NT2/D1 (cell line): ENCODE measurements at places on chromosomes 6 and 20.

- no peak for DNase-seq
Measured at GRCh38 chr20:32483351-32484224, 101.5 kb downstream of the NOL4L start.

GRCh38 chr6:114053791-114054190, 82.8 kb upstream of the HDAC2 start:
- no peak for DNase-seq

DNA sequence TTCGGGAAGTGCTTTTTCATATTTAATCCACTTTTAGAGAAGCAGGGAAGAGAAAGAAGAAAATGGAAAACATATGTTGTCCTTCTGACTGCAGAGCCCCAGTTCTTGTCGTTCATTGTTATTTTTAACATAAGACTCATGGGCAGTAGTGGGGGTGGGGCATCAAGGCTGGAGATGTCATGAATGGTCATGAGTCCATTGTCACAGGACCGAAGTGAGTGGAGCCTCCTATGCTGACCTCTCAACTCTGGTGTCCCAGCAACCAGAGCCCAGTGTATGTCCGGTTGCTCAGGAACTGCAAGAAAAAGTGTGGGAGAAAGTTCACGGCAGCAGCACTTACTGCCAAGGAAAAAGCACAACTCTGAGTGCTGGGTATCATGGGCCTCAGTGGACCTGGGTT, 108.6 kb downstream of the BANF2 start:
- no peak for DNase-seq

DNA sequence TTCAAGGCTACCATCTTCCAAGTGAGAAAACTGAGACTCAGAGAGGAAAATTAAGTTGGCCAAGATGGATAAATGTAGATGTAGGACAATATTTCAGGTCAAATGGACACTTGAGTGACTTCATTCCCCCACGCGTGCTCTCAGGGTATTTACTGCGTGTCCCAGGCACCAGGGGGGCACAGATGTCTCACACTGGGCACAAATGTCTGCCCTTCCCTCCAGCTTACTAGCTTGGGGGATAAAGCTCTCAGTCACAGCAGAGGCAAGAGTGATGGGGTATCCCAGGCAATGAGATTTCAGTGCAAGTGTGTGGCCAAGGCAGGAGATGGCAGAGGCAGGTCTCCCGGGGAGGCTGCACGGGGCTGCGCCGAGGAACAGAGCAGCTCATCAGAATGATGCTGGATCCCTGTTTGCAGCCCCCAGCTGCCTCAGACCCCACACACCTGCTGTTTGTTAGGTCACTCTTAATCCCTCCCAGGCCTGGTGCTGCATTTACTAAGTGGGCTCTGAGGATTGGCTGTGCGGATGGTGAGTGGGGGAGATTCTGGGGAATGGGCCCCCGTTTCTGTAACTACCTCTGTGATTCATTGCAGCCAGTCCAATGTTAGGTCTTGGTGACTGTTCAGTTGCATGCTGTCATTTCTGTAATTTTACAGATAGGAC, 44.1 kb downstream of the PTK7 start:
- DNase-seq = no peak

GRCh38 chr20:5156675-5157448, 30.1 kb downstream of the CDS2 start:
- DNase-seq = no peak

- no peak for DNase-seq
Measured at GRCh38 chr20:37745553-37745952, 51.7 kb downstream of the CTNNBL1 start.

DNA sequence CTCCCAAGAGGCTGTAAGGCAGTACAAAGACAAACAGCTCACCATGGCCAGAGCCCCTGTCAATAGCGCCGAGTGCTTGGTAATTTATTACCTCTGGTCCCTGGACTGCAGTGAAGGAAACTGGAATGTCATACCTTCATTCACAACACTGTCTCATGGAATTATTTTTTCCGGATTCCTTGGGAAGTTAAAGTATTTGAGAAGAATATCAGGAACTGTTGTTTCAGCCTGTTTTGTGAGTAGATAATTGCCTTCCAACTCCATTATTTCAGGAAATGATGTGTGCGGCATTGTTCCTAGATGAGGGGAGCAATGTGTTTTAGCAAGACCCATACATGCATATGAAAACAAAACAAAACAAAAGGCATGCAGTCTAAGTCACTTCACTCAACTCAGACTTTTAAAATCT, 64.0 kb downstream of the BLOC1S5 start:
- DNase-seq = no peak

GRCh38 chr20:9255171-9255570, 186.3 kb downstream of the PLCB4 start:
- no peak for DNase-seq

DNA sequence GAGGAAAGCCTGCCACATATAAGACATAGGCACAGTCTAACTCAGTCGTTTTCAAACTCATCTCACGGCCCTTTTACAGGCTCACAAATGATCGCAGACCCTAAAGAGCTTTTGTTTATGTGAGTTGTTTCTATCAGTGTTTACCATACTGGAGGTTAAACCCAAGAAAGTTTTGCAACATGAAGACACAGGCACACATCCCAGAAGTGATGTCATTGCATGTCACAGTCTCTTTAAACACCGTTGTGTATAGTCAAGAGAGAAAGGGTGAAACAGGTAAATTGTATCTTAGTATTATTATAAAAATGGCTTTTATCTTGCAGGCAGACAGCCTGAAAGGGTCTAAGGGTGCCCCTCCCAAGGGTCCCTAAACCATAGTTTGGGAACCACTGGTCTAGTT, 96.7 kb downstream of the BACH2 start:
- no peak for DNase-seq

DNA sequence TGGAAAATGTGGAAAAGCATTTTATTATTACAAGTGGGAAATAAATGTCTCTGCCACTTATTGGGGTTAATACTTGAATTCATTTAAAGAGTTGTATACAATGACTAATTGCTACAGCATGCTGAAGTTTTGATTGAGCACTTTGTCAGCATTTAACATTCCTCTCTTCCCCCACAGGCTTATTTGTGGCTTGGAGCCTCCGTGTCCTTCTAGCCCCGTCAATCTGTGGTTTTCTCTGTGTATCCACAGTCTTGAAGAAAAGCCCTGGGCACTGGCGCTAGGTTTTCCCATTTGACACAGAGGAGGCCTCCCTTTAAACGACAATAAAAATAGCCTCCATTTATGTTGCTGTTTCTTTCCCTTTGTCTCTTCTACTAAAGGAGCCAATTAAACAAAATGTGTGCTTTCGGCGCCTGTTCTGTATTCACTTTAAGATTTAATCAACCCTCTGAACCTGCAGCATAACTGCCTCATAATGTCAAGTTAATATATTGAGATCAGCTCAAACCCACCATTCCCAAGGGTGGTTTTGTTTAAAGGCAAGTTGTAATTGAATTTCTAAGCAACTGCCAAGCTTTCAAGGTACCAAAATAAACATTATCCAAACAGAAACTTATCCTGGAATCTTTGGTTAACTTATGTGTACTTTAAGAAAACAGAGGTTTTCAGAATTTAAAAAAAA, 326.6 kb upstream of the RNF24 start:
- DNase-seq = no peak

DNA sequence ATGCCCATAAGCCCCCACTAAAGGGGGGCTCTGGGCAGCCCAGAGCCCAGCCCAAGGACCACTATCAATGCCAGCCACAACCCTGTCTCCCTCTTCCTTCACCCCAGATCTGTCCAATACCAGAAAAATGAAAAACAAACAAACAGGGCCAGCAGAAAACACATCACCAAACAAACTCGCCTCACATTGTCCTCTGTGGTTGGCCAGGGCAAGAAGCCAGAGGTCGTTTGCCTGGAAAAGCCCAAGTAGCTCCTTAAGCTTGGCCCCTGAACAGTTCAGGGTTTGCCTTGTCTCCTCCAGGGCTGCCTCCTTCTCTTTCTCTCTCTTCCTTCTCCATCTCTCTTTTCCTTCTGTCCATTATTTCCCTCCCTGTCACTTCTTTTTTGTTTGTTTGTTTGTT, 10.1 kb upstream of the SCUBE3 start:
- DNase-seq = no peak

GRCh38 chr6:158538741-158539140, 21.1 kb upstream of the TMEM181 start:
- no peak for DNase-seq

GRCh38 chr6:33787346-33787953, 1.5 kb downstream of the LEMD2 start:
- DNase-seq = no peak

GRCh38 chr6:2078888-2079287, 166.5 kb downstream of the GMDS start:
- no peak for DNase-seq

- DNase-seq = no peak
Measured at GRCh38 chr6:133610227-133610840, 278.6 kb upstream of the TCF21 start.

GRCh38 chr6:159249752-159250151, 80.6 kb downstream of the FNDC1 start:
- no peak for DNase-seq

DNA sequence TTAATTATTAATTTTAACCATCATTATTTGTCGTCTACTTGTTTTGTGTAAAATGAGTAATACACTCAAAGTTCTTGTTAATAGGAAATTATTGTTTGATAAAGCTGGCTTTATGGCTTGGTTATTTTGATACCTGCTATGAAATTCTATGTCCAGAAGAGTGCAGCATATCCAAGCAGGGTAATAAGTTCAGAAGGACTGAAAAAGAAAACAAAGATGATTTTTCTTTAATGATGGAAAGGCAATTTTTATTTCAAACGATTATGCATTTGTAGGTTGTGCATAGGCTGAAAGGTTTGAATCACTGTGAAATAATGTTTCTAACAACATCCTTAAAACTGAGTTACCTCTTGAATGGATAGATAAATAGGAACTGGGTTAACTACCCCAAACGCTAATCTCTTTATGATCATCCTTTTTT, 1.4 kb upstream of the MAN1A1 start:
- DNase-seq = no peak

DNA sequence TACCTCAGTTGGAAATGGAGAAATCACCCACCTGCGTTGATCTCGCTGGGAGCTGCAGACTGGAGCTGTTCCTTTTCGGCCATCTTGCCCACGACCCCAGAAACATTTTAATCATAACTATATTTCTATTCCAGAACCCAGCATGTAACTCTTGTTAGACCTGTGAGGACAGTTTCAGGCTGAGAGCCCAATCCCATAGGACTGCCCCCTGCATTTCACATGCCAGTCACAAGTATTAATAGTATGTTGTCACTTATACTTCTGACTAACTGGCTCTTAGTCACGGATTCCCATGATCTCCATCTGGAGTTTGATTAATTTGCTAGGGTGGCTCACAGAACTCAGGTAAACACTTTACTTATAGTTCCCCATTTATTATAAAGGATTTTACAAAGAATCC, 96.0 kb upstream of the PRND start:
- no peak for DNase-seq

GRCh38 chr20:61764471-61765025, 301.1 kb downstream of the TAF4 start:
- DNase-seq = no peak

DNA sequence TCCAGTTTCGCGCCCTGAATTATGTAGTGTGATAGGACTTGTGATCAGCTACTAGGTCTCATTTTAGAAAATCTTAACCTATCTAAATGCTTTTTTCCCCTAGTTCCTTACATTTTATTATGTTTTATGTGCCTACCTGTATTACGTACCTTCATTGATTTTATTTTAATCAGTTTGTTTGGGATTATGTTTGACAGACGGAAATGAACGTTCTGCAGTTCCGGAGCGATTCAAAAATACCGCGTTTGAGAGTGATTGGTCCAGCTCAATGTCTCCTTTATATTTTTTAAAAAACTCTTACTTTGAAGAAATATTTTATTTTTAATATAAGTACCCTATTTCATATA, 114.3 kb upstream of the BTN3A2 start:
- DNase-seq = no peak

GRCh38 chr6:164006459-164006858, 591.9 kb downstream of the QKI start:
- no peak for DNase-seq

GRCh38 chr20:10936786-10937185, 263.0 kb upstream of the JAG1 start:
- DNase-seq = no peak

- DNase-seq = no peak
Measured at GRCh38 chr6:91304521-91304920, 717.6 kb upstream of the MAP3K7 start.

DNA sequence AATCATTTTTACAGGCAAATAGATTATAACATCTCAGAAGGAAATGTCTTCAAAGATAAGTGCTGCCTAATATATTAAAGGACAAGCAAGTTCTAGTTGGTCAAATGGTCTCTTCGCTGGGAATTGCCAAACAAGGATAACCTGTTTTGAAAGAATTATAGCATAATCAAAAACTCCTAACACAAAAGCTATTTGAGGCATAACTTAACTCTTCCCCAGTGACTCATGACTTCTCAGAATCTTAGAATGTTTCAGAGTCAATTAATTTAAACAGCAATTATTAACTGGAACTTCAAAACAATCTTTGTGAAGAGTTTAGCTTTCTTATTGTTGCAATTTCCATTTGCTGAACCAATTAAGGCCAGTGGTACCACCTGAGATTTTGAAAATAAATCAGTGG, 126.6 kb downstream of the MTFR2 start:
- no peak for DNase-seq

GRCh38 chr6:142941018-142941417, 4.0 kb downstream of the HIVEP2 start:
- no peak for DNase-seq

- DNase-seq = no peak
Measured at GRCh38 chr6:63904650-63905248, 269.1 kb downstream of the PHF3 start.

DNA sequence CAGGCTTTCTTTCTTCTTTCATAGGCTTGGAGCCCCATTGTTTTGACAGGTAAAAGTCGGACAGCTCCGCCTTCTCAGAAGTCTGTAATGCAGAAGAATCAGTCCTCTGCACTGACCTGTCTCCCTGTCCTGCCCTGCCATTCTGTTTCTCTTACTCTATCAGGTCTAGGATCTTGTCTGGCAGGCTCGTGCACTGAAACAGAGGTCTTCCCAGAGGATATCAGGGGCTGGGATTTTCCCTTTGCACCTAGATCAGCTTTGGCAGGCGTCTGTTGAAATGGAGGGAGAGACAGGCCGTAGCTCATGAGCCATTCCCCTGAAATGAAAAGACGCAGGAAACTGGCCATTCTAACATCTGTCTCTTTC, 25.0 kb downstream of the KIF3B start:
- DNase-seq = no peak

GRCh38 chr20:1820138-1821079, 74.8 kb upstream of the SIRPA start:
- no peak for DNase-seq

- no peak for DNase-seq
Measured at GRCh38 chr20:18056174-18057100, 1.3 kb downstream of the OVOL2 start.

DNA sequence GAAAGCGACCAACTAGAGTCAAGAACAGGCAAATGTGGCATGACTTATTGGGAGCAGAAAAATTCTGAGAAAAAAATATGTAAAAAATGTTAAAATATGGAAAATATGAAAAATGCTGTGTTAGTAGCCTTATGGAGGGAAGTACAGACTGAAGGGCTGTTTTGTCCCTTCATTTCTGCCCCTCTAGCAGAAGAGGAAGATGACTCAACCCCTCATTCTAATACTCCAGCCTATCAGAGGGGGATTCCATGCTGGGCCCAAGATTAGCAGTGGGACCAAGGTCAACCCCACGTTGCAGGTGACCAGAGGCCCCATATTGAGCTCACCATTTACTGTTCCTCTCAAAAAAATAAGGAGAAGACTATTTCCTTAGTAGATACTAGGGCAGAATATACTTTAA, 8.4 kb downstream of the MUC21 start:
- no peak for DNase-seq
